ENCODE measurements at places on chromosomes 1 and 21.

DNA sequence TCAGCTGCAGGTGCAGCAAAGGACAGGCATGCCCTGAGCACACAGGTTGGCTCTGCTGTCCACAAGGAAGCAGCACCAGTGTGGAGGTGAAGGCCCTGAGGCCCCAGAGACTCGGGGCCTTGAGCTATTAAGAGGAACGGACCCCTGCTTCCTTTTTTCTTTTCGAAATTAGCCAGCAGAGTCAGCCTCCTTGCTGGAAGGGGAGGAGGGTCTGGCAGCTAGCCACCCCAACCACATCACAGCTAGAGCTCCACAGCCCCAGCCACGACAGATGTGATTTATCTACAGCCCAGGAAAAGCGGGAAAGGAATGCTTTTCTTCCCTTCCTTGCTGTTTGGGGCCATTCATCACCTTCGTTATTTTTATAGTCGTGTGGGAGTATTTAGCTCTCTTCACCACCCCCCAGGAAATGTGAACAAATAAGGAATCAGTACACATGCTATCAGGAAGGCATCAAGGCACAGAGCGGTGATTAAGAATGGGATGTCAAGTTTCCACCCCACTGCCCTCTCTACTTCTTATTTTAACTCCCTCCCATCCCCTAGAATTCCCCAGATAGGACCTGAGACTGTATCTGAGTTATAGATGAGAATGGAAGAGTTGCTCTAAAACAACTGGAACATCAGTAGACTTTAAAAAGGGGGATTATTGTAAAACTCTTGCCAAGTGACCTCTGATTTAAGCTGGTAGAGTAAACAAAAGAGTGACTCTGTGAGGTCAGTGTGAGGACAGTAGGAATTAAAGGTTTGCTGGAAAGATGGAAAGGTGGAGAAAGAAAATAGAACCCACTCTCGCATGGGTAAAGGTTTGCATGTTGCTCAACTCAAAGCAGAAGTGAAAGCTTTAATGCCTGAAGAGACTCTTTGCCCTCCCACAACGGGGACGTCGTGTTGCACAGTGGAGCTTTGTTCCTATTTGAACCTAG, 224.7 kb upstream of the GJB5 start:
- no peak for DNase-seq

DNA sequence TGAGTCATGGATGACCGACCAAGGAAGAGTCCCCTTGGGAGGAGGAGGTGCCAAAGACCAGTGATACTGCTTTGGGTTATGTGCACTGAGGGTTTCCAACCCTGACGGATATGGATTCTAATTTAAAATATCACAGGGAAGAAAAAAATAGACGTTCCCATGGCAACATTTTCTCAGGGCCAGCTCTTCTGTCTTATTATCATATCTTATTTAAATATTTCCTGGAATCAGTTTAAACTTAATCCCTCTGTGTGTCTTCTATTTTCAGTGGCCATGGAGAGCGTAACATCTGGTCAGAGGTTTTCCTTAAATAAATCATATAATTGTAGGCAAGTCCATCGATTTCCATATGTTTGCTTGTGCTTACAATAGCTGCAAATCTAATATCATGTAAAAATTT, 205.4 kb upstream of the FMN2 start:
- DNase-seq, result no peak

DNA sequence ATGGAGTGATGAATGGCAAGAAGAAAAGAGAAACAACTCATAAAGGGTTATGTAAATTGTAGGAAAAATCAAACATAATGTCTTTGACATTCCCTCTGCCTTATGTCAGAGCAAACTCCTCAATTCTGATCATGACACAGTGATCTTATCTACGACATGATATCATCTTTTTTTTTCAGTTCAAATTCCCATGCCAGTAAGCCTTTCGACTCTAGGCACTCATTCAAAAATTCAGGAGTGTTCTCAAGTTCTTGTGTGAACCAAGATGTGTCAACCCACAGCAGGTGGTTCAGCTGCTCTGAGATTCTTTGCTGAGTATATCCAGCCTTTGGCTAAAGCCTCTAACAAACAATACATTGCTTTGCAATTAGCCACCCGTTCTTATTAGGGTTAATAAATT, 97.1 kb upstream of the ESRRG start:
- no peak for DNase-seq

DNA sequence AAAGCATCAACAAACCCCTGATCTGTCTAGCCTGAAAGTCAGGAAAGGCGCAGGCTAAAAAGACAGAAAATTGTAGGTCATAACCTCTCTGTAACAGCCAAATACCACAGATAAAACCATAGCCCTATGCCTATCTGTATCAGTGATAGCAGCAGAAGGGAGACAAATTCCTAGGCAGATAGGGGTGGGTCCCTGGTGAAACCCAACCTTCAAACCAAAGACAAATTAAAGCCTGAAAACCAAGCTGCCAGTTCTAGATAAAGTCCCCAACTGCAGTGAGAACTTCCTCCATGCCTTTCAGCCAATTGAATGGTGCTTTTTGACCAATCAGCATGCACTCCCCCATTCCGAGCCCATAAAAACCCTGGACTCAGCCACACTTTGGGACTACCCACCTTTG, 115.3 kb downstream of the NTPCR start:
- DNase-seq, result no peak

DNA sequence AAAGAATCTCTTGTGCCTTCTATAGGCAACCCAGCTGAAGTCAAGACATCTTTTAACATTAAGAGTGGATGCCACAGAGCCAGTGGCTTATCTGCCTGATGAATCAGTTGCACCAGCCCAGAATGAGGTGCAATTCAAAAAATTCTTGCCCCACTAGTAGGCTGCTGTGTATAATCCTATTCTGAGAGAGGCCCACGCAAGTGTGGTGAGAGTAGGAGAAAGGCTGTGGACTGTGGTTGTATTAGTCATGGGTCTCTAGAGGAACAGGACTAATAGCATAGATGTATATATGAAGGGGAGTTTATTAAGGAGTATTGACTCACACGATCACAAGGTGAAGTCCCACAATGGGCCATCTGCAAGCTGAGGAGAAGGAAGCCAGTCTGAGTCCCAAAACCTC, 216.4 kb downstream of the LTN1 start:
- no peak for DNase-seq

DNA sequence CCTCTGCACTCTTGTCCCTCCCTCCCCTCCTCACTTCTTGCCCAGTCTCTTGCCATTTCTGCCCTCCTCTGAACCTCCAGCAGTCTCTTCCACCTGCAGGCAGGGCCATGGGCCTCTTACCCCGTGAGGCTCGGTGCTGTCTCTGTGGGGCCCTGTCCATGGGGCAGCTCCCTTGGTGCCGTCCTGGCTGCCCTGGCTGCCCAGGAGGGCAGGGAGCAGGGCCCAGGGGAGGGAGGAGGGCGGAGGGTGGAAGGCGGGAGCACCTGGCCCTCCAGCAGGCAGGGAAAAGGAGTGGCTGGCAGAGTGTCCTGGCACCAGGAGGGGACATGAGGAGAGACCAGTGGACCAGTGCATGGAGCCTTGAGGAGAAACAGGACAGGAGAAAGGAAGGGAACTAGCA, at the start of gene RORC:
RORC (minus strand) TSS at position 198 of the 400 bp plus-strand sequence; CDS start at position 160, 38 bp downstream.
- no peak for DNase-seq

- DNase-seq, result peak; percentile 33
Measured at GRCh38 chr21:34367320-34367935, 3.6 kb downstream of the KCNE2 start.

GRCh38 chr1:2382621-2383361, 8.6 kb downstream of the MORN1 start:
- peak; percentile 72 for DNase-seq

DNA sequence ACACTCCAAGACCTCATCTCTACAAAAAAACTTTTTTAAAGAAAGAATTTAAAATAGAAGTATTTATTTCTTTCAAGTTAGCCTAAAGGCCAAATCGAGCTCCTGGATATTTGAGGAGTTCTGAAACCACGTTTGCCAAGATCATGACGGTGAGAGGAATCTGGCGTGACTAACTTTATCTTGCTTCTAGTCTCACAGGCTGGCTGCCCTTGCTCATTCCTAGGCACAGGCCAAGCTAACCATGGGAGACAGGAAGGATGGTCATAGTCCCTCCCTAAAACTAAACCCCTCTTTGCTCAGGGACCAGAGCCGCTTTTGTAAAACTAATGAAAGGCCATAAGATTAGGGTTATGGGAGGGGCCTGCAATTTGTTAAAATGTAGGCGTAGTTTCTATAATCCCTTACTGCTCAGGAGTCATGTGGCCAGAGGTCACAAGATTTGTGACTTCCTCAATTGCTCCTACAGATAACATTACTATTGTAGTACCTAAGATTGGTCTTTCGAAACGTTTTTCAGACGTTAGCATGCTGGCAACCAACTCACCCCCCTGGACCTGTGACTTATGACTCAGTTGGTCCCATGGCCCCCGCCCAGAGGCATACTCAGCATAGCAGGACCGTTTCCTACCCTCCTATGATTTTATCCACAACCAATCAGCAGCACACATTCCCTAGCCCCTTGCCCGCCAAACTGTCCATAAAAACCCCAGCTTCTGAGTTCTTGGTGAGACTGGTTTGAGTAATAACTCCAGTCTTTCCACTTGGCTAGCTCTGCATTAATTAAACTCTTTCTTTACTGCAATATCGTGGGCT, 425.0 kb downstream of the SMYD3 start:
- no peak for DNase-seq

- no peak for DNase-seq
Measured at GRCh38 chr1:228899421-228899956, 164.2 kb downstream of the RHOU start.

DNA sequence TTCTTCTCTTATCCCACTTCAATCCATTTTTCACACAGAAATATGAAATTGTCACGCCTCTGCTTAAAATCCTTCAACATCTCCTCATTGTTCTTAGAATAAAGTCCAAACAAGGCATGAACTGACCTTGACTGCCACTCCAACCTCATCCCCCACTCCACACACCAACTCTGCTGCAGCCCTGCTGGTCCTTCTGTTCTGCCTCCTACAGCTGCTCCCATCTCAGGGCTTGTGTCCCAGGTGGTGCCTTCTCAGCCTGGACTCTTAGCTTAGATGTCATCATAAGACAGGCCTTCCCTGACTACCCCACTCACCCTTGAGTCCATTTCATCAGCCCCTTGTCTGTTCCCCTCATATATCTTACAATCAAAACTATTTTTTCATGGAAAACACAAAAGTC, 10.4 kb downstream of the TARBP1 start:
- DNase-seq, result no peak

- DNase-seq, result peak; percentile 41
Measured at GRCh38 chr1:29271724-29272123, 35.4 kb downstream of the PTPRU start.

GRCh38 chr1:61143821-61144424, 61.6 kb downstream of the NFIA start:
- no peak for DNase-seq

- DNase-seq, result peak; percentile 85
Measured at GRCh38 chr1:17419626-17420328, 19.7 kb downstream of the RCC2 start.

DNA sequence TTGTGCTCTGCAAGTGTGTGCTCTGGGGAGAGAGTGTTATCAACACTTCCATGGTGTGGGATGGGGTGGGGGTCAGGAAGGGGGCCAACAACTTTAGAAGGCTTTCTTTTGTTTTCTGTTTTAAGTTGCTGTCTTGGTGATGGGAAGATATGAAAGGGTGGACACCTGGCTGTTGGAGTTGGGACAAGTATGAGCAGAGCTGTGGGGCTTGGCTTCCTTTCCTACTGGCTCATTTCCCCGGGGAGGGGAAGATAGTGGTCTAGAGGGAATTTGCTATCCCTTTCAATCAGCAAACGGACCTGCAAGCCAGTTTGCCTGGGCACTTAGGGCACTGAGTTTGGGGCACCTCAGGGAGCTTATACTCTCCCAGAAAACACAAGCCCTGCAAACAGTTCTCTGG, 19.2 kb downstream of the IER5 start:
- no peak for DNase-seq

Data from endothelial cell (in vitro differentiated cells).